Caco-2 (cell line): ENCODE measurements at places on chromosomes 3 and 15. TPM values are rescaled to one million over a fixed set of nuclear protein-coding genes. Genes with fewer than 3 reads are reported as not detected.

- no peak for DNase-seq
These were observed 272.8 kb upstream of the RORA start for GRCh38 chr15:61501815-61502389.

DNA sequence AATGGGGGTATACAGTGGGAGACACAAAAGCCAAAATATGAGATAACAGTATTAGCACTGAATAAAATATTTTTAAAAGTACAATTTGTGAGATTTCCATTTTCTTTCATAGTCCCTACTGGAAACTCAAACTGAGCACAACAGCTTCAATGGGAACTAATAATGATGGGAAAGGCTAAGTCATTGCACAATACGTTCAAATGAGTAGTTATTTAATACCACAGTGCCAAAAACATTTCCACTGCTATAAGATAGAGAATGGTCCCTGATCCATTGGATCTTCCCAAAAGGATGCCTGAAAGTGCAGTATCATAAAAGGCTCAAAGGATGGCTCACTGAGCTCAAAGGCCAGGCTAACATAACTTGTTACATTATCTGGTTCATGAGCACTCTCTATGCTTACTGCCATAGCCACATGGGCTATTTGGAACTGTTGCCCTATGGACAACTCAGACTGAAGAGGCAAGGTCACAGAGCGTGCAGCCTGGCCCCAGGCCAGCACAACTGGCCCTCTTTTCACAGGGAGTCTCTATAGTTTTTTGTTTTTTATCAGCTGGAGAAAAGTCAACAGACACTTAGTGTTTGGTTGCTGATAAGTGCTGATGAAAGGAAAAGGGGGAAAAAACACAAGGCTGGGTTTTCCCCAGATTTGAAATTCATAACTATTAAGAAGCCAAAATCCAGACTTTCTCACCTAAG is 54.1 kb upstream of the PPIB start:
- peak; percentile 32 for DNase-seq

GRCh38 chr3:31014317-31015040 is 120.0 kb upstream of the GADL1 start:
- DNase-seq, result no peak

DNA sequence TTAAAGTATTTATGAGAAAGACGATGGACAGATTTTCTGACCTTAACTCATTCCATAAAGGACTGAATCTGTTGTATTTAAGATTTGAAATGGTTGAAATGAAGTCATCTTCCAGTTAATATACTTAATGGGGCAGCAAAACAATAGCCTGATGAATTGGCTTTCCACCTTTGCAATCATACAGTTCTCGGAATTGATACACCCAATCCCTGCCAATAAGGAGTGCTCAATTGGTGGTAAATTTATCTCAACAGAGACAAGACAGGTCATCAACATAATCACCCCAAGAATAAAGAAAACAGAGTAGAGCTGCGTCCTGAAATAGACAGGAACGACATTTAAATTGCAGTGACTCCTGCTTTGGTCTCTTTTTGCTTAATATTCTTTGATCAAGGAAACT is 11.2 kb downstream of the ANXA2 start:
- DNase-seq, result no peak

- no peak for DNase-seq
These were observed 36.2 kb upstream of the ACTL6A start for GRCh38 chr3:179526482-179526881.

Gene KLHL40
- total RNA-seq, result not detected in 2 replicates

Gene ECE2
- not detected in 2 replicates for total RNA-seq

Gene RGMA
- total RNA-seq, result 4.4 and 4.5 TPM in 2 replicates

Gene PLS1
- total RNA-seq, result 19.2 and 23.6 TPM in 2 replicates

- DNase-seq, result no peak
These were observed 356.3 kb upstream of the C2CD4B start for GRCh38 chr15:62521396-62521795.

DNA sequence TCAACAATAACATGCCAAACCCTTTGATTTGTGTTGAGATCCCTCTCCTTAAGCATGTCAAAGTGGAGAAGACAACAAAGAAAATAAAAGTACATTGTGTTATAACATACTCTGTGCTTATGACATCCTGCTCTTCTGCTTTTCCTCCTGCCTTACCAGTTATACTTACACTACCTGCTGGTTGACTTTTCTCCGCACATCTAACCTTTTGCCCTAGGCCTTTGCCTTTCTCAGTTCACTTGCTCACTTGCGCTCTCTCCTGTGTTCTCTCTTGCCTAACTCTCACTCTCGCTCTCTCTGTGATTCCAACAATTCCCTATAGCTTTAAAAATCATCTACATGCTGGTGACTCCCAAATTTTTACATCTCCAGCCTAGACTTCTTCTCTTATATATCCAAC is 5.7 kb downstream of the DNAH12 start:
- DNase-seq, result peak; percentile 61

- DNase-seq, result no peak
These were observed 515.2 kb downstream of the NTRK3 start for GRCh38 chr15:87741350-87741749.

Gene MKRN3
- total RNA-seq, result 15.2 and 17.3 TPM in 2 replicates

Gene A4GNT
- not detected in 2 replicates for total RNA-seq

DNA sequence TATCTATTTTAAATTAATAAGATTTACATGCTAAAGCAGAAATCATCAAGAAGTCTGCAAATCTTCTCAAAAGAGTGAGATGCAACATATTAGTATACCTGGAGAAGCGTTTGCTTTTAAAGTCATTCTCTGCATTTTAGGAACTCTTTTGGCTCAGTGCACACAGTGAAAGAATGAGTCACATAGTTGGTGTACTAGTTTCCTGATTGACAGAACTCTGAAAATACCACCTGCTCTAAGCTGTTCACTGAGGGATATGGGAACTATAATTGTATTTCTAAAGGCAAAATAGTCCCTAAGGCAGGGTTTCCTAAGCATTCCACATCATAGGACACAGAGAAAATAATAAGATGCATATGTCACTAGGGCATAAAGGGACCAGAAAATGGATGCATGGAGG is 838.5 kb downstream of the DIPK2A start:
- DNase-seq, result no peak
